Activated CD4-positive, alpha-beta T cell treated with anti-CD3 and anti-CD28 coated beads for 24 hours (primary cell): ENCODE measurements at places on chromosomes 6 and 20.

DNA sequence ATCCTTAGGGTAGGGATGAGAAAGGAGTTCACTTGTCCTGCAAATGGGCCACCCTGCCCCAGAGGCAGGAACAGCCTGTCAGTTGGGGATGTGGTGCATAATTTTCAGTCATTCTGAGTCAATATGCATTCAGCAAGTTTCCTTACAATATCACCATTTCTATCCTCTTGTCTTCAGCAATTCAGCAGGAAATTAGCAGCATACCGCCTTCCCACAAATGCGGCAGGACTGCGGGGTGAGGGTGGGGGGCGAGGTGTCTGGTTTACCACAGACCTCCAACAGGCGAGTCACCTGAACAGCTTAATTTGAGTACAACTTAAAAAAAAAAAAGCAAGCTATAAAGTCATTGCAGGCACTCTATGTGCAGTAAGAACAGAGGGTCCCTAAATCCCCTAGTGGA, 126.8 kb downstream of the MAP3K7 start:
- no peak for DNase-seq

GRCh38 chr6:136728976-136729515, 63.2 kb downstream of the MAP3K5 start:
- no peak for DNase-seq

DNA sequence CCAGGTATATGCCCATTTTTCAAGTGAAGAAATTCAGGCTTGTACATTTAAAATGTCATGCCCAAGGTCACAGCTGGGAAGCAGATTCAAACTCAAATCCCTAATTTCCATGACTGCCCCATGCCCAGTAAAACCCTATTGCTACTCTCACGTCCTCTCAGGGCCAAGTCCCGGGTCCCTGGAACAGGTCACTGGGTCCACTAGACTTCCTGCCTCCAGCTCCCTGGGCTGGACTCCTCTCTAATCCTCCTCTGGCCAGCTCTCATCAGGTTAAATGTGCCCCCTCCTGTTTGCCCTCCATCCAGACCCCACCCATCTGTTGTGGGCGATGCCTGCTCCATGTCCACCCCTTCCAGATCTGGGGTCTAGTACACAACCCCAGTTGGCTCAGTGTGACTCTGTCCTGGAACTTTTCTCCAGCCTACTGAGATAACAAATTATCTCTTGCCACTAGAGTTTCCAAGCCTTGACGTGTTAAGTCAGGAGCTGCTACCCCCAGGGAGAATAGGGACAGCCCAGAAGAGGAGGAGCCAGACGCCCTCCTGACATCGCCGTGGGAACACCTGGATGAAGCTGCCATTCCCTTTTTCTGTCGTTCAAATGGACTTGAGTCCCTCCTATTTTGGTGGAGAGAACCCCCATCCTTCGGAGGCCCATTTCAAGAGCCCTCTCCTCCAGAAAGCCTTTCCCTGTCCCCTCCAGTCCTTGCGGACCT, 3.7 kb upstream of the SPDEF start:
- no peak for DNase-seq

GRCh38 chr6:110352563-110353262, 5.4 kb downstream of the METTL24 start:
- DNase-seq, result no peak
